ENCODE measurements at places on chromosomes 7 and 10. TPM values are rescaled to one million over a fixed set of nuclear protein-coding genes. Genes with fewer than 3 reads are reported as not detected.

GRCh38 chr10:27618036-27618615 is 114.0 kb downstream of the RAB18 start:
- DNase-seq: no peak

DNA sequence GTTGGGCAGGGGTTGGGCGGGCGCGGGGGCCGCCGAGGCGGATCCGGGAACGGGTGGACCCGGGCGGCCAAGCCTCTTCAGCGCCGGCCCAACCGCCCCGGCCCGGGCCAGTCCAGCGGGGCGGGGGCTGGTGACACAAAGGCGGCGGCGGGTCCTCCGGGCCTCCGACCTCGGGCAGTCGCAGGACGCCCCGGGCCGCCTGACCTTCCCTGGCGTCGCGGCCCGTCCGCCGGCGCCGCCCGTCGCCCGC is 54.2 kb downstream of the METTL2B start:
- DNase-seq: no peak

DNA sequence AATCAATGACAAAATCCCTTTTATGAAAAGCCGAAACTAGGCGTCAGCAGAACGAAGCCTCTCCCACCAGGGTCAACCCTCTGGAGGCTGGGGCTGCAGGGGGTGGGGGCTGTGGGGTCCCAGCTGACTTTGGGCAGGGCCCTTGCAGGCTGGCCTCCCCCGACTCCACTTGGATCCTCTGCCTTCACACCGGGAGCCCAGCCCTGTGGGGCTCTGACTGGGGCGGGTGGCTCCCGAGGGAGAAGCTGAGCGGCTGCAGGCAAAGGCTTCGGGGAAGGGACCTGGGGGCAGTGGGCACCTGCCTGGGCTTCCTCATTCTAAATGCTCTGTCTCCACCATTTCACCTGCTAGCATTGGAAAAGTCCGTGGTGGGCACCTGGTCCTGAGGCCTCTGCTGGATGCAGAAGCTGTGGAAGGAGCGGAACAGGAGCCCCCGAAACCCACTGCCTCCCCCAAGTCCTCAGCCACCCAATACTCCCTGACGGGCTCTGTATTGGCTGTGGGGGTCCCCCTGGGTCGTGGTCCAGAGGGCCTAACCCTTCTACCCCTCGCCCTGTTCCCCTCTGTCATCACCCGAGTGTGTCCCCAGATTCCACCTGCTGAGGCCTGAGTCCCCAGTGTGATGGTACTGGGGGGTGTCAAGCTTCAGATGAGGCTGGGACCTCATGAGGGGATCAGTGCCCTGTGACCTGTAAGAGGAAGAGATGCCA is 108.6 kb downstream of the DNAJB6 start:
- peak; percentile 75 for DNase-seq

DNA sequence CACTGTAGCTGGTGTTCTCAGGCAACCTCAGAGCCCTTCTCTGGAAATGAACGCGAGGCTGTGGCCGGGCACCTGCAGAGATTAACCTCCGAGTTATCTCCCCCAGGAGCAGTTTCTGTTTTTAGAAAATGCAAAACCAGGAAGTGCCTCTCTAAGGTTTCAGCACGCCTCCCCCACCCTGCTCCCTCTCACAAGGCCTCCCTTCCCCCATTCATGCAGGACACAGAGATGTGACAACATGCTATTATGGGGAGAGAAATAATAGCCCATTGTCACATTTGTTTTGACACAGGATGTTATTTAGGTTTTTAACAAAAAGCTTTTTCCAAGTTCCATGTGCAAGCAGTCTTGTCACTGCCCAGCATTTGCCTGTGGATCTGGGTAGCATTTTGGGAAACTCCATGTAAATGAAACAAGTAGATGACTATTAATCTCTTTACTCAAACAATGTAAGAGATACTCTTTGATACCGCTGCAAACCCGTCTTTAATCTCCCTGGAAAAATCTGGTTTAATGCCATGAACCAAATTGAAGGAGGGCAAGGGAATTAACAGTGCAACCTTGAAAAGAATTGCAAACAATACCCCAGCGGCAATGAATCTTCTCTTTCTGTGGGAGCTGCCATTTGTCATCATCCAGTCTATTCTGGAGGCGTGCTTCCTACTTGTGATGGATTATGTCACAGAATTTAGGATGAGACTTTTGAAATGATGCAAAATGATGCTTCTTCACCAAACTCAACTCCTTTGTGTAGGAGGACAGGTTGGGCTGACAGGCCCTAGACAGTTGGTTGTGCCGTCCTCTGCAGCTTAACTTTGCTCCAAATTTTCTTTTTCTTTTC is 86.5 kb upstream of the NMT2 start:
- DNase-seq: no peak

DNA sequence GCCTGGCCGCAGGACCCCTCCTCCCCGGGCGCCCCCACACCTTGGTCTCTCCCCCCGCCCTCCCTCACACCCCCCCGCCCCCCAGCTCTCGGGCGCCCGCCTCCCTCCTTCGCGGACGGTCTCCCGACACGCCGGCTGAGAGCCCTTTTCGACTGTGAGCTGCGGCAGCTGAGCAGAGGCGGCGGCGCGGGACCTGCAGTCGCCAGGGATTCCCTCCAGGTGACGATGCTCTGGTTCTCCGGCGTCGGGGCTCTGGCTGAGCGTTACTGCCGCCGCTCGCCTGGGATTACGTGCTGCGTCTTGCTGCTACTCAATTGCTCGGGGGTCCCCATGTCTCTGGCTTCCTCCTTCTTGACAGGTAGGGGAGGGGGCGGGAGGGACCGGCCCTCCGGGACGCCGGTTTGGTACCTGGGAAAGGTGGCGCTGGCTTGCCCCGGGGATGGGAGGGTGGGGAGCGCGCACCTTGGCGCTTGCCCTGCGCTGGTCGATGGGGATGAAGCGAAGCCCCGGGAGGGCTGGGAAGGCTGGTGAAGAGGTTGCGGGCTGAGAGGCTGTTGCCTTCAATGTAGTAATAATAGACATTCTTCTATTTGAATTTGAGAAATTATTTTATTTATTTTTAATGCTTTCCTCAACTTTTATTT is at the start of gene BMPER:
TSS of gene BMPER (plus strand) at position 151 of the 644 bp plus-strand sequence. CDS start at position 226, 75 bp downstream.
- no peak for DNase-seq

The TET1 gene
- 2.6 TPM for total RNA-seq

DNA sequence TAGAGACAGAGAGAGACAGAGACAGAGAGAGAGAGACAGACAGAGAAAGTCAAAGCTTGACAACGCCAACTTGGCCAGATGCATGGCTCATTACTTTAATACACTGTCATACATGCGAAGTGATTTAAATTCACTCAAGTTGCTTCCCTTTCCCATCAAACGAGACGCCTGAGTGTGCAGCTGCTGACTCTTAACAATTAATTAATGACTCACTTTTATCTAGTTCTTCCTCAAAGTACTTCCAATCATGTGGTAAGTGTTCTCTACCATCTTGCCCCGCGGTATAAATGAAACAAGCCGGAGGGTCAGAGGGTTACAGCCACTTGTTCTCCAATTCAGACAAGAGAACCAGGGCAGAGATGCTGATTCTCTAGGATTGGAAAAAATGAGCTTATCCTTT is 90.8 kb downstream of the SFMBT2 start:
- no peak for DNase-seq

GRCh38 chr10:61620506-61620905 is 42.2 kb upstream of the CABCOCO1 start:
- DNase-seq: no peak

GRCh38 chr7:112160771-112161150 is 45.4 kb downstream of the DOCK4 start:
- DNase-seq: no peak

The ZCWPW1 gene
- total RNA-seq: 5.0 TPM

The PLEKHS1 gene
- total RNA-seq: 0.30 TPM

- DNase-seq: no peak
These were observed 246.8 kb downstream of the RNLS start for GRCh38 chr10:88336334-88336733.

DNA sequence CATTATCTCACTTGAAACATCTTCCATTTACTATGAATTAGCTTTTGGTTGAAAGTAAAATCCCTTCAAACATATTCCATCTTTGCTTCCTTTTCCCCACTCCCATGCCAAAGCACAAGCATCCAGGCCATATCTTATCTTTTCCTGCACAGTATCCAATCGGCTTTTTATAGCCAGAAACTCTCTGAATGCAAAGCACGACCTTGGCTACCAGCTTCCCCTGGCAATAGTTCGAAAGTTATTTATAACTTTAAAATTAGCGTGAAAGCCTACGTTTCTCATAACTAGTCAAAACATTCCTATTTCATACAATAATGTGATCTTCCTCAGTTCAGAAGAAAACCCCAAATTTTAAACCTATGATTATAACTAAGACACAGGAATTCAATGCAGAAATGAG is 440 bp downstream of the CTNNA3 start:
- no peak for DNase-seq

DNA sequence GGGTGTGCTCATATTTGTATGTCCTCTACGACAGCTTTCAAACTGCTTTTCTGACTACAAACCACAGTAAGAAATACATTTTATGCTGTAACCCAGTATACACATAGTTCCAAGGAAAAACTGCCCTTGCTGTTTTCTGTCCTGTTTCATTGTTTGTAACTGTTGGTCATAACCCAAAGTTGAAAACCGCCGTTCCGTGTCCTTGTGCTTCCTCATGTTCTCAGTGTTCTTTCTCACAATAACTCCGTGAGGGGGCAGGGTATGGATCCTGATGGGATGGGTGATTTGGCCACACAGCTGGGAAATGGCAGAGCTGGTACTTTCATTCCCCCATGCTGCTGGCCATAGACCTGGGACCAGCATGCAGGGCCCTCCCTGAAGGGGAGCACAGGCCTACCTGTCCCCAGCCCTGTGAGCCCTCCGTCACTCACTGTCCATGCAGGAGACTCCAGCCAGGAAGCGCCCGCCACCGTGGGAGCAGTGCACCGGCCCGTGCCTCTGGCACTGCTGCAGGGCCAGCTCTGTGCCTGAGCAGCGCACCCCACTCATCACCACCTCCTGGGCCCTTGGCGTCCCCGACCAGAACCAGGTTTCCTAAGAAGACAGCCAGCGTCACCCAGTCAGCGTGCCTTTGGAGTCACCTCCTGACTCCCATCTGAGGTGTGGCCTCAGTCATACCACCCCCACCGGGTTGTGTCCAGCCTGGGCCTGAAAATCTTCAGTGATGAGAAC is 12.7 kb downstream of the LOXL4 start:
- DNase-seq: no peak

The CCDC71L gene
- 3.0 TPM for total RNA-seq

DNA sequence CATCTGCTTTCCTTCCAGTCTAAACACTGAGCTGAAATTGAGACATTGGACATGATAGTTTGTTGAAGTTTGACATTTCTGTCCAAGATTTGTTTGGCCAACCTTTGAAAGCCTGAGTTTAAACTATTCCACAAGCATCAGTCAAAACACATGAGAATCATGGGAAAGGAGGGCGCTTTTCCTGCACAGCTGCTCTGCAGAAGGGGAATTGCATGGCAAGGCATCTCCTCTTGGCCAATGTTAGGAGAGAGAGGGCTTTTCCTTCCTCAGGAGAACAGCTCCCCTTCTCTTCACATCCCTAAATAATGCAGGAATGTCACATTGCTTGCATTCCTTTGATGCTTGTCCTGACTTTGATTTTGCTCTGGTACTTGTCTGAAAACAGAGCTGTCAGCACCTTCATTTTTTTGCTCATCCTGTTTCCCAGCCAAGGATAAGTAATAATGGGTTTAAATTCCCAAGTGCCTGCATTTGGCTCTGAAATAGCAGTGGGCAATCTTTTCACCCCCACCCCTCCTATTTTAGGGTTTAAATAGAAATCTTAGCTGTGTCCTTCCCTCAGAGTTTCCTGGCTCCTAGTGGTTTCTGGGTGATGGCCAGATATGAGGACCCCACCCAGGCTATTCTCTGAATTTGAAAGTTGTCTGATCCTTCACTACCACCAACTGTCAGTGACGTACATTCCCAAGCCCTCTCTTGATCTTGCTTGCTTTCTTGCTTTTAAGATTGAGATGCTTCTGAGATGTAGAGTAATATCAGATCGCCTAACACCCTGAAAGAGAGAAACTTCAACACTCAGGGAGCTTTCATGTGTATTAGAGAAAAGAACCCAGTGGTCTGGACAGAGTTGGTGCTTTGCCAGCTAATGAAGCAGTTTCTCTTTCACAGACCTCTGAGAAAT is 75.2 kb upstream of the NPVF start:
- DNase-seq: peak; percentile 54

- DNase-seq: no peak
These were observed 182.5 kb downstream of the KMT2E start for GRCh38 chr7:105196473-105196872.

DNA sequence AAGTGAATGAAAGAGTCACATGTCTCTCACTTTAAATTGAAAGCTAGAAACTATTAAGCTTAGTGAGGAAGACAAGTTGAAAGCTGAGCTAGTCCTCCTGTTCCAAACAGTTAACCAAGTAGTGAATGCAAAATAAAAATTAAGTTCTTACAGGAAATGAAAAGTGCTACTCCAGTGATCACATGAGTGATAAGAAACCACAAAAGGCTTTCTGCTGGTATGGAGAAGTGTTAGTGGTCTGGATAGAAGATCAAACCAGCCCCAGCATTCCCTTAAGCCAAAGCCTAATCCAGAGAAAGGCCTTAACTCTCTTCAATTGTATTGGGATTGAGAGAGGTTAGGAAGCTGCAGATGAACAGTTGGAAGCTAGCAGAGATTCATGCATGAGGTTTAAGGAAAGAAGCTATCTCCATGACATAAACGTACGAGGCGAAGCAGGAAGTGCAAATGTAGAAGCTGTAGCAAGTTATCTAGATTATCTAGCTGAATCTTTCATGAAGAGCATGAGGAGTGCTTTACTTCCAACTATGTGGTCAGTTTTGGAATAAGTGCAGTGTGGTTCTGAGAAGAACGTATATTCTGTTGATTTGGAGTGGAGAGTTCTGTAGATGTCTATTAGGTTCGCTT is 261.6 kb downstream of the MDFIC start:
- DNase-seq: no peak

- DNase-seq: no peak
These were observed 150.4 kb upstream of the LANCL2 start for GRCh38 chr7:55214707-55215106.

DNA sequence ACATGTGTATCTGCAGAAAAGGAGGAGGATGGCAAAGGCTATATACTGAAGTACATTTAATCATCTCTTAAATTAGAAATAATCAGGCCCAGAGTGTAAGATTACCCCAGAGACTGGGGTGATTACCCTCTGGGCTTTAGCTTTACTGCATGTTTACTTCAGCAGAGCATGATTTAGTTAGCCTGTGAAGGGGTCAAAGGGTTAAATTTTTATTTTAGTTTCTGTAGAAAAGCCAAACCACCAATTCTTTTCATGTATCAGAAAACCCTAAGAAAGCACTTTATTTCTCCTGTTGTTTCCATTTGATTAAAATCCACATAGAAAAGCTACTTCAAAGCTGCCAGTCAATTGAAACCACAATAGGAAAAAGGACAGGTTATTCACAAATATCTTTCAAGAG is 101.5 kb upstream of the LSM8 start:
- no peak for DNase-seq

The RHBDD2 gene
- 45.3 TPM for total RNA-seq

DNA sequence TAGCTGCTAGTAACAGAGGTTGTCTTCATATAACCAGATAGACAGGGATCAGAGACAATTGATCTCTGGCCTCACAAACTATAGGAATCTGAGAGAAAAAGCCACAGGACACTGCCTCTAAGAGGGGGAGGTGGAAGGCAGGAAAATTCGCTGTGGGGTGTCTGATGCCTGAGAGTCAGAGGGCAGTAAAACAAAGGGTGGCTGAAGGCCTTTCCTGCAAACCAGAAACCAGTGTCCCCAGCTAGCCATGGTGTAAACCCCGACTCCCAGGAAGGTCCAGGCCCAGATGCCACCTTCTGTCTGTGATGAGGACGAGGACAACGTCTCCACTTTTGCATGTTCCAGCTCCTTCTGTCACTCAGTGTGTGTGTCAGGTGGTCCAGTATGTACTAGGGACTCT is 215.1 kb downstream of the ADARB2 start:
- peak; percentile 60 for DNase-seq
